ENCODE measurements at places on chromosomes 1 and 21.

DNA sequence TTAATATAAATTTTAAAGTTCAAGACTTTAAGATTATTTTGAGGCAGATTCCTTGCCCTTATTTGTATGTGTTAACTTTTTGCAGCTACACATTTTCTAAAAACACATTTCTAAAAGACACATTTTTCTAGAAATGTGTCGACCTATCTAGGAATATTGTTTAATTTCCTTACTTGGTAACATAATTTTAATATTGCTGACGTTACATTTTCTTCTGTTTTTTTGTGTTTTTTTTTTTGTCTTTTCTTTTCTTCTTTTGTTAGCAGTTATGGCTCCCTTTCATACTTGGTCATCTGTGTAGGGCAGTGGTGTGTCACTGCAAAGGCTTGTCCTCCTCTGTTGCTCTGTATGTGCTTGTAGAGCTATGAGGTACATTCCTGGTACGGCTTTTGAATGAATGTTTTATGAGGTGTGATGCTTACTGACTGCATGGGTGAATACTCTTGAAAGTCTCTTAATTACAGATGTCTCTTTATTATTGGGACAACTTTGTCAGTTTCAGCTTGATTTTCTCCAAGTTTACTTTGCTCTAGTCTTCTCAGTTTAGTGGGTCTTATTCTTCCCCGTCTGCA lies 30.1 kb downstream of the LRRC8D start:
- no peak for DNase-seq

DNA sequence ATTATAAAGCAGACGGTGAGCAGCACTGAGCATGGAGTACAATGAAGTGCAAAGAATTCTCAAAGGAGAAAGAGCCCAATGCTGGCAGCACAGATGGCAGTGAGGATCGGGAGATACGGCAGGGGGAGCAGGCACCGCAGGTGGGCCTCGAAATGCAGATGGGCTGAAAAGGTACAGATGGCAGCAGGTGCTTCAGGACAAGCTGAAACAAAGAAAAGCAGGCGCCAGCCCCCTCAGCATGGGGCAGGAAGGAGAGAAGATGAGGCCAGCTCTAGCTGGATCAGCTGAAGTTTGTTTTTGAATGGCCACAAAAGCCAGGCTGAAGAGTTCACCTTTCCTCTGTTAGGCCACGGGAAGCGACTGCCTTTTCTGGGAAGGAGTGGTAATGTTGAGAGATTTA lies 7.7 kb downstream of the CFAP298 start:
- DNase-seq: no peak

DNA sequence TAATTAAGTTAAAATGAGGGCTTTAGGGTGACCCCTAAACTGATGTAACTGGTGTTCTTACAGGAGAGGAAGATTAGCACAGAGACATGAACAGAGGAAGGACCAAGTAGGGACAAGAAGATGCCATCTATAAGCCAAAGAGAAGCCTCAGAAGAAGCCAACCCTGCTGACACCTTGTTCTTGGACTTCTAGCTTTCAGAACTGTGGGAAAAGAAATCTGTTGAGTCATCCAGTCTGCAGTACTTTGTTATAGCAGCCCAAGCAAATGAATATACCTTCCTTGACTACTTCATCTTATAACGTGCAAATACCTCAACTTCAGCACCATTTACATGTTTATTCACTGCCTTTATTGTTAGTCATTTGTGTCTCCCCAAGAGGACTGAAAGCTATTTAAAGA lies 3.4 kb downstream of the ZBTB21 start:
- DNase-seq: no peak

DNA sequence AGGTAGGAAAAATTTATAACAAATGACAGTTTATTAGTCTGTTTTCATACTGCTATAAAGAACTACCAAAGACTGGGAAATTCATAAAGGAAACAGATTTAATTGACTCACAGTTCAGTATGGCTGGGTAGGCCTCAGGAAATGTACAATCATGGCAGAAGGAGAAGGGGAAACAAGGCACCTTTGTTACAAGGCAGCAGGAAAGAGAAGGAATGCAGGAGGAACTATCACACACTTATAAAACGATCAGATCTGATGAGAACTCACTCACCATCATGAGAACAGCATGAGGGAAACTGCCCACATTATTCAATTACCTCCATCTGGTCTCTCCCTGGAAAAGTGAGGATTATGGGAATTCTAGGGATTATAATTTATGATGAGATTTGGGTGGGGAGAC lies 61.3 kb downstream of the ASB17 start:
- no peak for DNase-seq

DNA sequence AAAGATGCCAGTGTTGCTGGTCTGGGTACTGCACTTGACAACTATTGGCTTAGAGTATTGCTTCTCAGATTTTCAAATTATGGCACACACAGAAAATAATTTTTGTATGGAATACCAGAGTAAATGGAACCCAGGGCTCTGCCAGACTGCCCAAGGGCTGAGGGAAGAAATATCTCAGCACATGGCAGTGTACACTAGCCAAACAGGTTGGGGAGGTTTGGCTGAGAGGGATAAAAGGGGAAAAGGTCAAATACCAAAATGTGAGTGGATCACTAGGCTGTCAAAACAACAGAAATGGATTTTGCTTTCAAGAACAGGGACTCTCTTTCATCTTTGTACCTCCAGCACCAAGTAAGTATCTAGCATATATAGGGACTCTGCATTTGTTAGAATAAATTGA lies 3.0 kb upstream of the RGS8 start:
- no peak for DNase-seq

GRCh38 chr1:206717674-206717989 lies 32.9 kb downstream of the MAPKAPK2 start:
- DNase-seq: no peak

GRCh38 chr1:197305925-197306324 lies 37.9 kb downstream of the CRB1 start:
- no peak for DNase-seq

DNA sequence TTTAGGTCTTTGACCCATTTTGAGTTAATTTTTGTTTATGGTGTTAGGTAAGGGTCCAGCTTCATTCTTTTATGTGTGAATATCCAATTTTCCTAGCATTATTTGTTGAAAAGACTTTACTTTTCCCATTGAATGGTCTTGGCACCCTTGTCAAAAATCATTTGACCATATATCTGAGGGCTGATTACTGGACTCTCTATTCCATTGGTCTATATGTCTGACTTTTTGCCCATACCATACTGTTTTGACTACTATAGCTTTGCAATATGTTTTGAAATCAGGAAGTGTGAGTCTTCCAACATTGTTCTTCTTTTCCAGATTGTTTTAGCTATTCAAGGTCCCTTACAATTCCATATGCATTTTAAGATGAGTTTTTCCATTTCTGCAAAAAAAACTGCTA lies 11.4 kb upstream of the CCSAP start:
- no peak for DNase-seq

DNA sequence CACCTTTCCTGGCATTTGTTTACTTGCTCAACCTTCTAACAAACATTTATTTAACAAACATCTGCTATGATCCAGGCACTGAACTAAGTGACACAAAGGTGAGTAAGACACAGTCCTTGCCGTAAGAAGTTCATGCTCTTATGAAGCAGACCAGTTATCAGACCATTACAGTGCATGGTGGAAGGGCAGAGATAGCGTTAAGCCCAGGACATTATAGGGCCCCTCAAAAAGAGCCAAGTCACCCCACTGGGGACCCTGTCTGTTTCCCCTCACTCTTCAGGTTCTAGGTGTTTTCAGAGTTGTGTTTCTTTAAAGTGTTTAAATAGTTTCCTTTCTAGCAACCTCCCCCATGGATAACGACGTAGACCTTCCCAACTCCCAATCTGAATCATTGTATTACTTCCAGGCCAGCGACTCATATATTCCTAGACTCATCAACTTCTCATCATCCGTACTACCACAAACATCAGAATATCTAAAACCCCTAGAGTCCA lies 39.3 kb downstream of the TCP10L start:
- no peak for DNase-seq

GRCh38 chr1:55311057-55311641 lies 96.0 kb upstream of the USP24 start:
- DNase-seq: no peak

All from activated naive CD4-positive, alpha-beta T cell treated with Interleukin-2 at 50 U/mL for 16 hours (primary cell).